MG63 (cell line): ENCODE measurements at places on chromosomes 1 and 21. TPM values are rescaled to one million over a fixed set of nuclear protein-coding genes. Genes with fewer than 3 reads are reported as not detected.

GRCh38 chr1:232011961-232012360 lies 385.4 kb downstream of the DISC1 start:
- DNase-seq, result no peak

DNA sequence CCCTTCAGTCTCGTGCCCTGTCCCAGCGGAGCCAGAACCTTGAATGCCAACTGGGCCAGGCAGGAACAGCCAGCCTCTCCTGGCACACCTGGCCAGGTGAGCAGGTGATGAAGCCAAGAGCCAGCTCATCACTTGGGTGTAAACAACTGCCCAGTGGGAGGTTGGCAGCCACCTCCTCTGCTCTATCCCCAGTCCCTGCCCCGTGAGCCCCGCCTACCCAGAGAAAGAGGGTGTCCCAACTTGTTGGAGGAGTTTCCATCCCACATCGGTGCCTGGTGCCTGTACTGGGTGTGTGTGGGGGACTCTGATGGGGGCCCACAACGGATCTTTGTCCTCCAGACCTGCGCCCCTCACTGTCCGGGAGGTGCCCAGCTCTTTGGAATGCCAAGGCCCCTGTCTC lies 17.8 kb upstream of the FAM131C start:
- no peak for DNase-seq

GRCh38 chr1:60922304-60922703 lies 160.1 kb upstream of the NFIA start:
- no peak for DNase-seq

DNA sequence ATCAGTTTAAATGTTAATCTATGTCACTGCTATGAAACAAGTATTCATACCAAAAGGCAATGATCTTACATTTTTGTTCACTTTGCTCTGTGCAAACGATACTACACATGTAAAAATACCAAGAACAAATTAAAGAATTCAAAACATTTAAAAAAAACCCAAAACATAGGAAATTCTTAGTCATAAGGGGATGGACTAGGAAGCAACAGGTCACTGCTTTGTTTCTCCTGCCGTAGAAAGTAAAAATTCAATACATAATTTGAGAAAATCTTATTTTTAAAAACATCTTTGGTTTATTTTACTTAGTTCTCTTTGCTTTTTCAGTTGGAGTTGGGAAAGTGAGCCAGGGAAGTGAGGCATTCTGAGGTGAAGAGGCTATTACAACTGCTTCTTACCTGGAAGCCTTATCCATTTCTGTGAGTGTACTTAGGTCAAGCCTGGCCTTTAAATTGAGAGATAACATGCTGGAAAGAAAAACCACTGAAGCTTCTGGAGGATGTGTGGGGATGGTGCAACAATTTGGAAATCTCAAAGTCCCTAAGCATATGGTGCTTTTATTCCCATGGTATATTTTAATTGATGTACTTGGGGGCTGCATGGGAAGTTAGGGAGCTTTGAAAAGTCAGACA lies 183.5 kb downstream of the CDC42BPA start:
- no peak for DNase-seq

Gene CDA
- total RNA-seq, result not detected in 2 replicates
